Fibroblast of lung (primary cell): ENCODE measurements at places on chromosomes 7 and 10. TPM values are rescaled to one million over a fixed set of nuclear protein-coding genes. Genes with fewer than 3 reads are reported as not detected.

DNA sequence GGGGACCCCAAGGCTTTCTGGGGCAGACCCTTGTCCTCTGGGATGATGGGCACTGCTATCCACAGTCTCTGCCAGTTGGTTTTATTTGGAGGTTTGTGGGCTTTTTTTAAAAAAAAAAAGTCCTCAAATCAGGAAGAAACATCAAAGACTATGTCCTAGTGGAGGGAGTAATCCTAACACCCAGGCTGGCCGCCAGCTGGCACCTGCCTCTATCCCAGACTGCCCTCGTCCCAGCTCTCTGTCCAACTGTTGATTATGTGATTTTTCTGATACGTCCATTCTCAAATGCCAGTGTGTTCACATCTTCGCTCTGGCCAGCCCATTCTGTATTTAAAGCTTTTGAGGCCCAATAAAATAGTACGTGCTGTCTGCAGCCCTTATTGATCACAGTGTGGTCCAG, 61.0 kb upstream of the LRRC4 start:
- H3K27ac ChIP-seq, result no peak overlapping the region
- H3K4me3 ChIP-seq, result no peak overlapping the region
- H3K36me3 ChIP-seq, result peaks cover 2% of the 10 kb centered on the region
- H3K4me1 ChIP-seq, result no peaks in the 10 kb centered on the region

SYT15B gene
- not detected in 2 replicates for total RNA-seq

GRCh38 chr10:54614072-54614471, 187.0 kb downstream of the PCDH15 start:
- no peaks in the 10 kb centered on the region for H3K4me1 ChIP-seq
- no peak for DNase-seq
- no peak overlapping the region for H3K4me3 ChIP-seq
- no peaks in the 10 kb centered on the region for H3K27me3 ChIP-seq
- no peaks in the 10 kb centered on the region for H3K36me3 ChIP-seq
- no peak overlapping the region for H3K27ac ChIP-seq

SMKR1 gene
- 0.51 and 3.5 TPM in 2 replicates for total RNA-seq

GRCh38 chr7:1943933-1944618, 274.0 kb downstream of the ELFN1 start:
- no peak for DNase-seq
- no peaks in the 10 kb centered on the region for H3K4me1 ChIP-seq
- no peak overlapping the region for H3K27ac ChIP-seq
- no peaks in the 10 kb centered on the region for H3K36me3 ChIP-seq
